ENCODE measurements at places on chromosomes 16 and 17.

DNA sequence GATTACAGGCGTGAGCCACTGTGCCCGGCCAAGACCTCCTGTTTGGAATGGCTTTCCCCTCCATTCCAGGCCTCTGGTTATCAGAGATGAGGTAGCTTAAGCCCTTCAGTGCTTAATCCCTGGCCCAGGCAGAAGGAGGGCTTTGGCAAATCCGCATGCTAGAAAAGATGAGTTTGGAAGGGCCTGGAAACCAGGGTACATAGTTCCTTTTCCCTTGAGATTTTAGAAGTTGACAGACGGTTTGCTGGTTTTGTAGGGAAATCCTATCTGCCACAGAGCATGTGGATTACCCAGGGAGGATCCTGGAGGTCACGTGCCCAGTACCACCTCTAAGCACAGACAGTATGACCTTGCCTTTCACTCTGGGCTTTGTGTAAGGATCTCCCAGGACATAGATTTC is 114.7 kb upstream of the CACNG3 start:
- no peak for DNase-seq

DNA sequence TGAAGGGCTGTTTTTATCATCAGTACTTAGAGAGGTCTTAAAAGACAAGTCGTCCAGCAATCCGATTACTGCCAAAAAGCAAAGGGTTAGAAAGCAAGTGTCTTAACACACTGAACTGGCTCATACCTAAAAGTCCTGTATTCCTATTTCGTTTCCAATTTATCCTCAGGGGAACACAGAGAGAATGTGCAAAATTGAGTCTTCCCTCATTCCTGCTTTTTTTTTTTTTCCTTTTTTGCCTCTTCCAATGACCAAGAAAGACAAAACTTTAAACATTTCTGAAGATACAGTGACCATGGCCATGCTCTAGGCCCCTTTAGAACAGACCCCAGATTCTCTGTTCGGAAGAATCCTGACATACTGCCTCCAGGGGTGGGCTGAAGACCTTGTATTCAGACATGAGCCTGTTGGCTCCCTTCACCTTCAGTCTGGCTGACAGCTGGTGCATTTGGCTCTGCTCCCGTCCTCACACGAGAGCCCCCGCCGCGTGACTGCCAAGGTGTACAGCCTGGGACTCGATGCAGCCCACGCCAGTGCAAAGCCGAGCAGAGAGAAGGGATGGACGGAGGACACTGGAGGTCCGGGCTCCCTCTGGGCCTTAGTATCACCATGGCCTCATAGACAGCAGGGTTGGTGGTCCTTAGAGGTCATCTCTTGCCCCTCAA is 47.0 kb downstream of the COTL1 start:
- no peak for DNase-seq

- DNase-seq, result no peak
Observed at GRCh38 chr16:75029854-75030253, 31.0 kb downstream of the ZNRF1 start.

- DNase-seq, result no peak
Observed at GRCh38 chr17:17118399-17118798, 76.1 kb downstream of the MPRIP start.

- DNase-seq, result no peak
Observed at GRCh38 chr17:46144246-46144645, 49.0 kb downstream of the KANSL1 start.

- DNase-seq, result no peak
Observed at GRCh38 chr16:88754912-88755744, 29.9 kb downstream of the PIEZO1 start.

- no peak for DNase-seq
Observed at GRCh38 chr16:27544671-27545070, 5.0 kb downstream of the GTF3C1 start.

- DNase-seq, result no peak
Observed at GRCh38 chr17:80937462-80938381, 53.9 kb upstream of the CHMP6 start.

GRCh38 chr17:28910534-28910933 is 7.7 kb upstream of the DHRS13 start:
- no peak for DNase-seq

- DNase-seq, result no peak
Observed at GRCh38 chr17:2125013-2125535, 70.2 kb downstream of the HIC1 start.

DNA sequence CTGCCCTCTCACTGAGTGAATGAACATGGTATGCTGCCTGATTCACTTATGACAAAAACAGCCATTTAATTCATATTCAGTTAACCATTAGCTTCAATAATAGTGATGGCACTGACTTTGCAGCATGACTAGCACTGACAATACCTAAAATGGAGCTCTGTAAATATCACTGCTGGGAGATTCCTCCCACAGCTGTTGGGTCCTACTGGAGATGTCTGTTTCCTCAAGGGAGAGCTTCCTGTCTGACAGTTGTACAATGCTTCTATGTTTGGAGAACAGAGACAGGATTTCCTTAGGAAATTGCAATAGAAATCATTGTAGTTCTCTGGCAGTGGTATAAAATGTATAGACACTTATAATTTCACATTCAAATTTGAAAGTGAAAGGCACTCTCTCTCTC is 695.9 kb upstream of the CDH8 start:
- DNase-seq, result no peak

GRCh38 chr16:69563605-69564580 is 1.9 kb upstream of the NFAT5 start:
- peak; percentile 27 for DNase-seq

DNA sequence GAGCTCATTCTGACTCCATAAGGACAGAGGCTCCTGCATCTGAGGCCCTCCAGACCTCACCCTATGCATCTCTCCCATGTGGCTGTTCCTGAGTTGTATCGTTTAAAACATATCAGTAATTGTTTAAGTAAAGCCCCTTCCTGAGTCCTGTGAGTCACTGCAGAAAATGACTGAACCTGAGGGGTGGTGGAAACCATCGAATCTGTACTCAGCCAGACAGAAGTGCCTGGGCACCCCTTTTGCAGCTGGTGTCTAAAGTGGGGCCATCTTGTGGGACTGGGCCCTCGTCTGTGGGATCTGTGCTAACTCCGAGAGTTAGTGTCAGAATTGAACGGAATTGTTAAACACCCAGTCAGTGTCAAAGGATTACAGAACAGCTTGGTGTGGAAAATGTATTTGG is 25.4 kb downstream of the CMTM3 start:
- no peak for DNase-seq

- DNase-seq, result no peak
Observed at GRCh38 chr17:45312477-45313420, 4.1 kb downstream of the MAP3K14 start.

DNA sequence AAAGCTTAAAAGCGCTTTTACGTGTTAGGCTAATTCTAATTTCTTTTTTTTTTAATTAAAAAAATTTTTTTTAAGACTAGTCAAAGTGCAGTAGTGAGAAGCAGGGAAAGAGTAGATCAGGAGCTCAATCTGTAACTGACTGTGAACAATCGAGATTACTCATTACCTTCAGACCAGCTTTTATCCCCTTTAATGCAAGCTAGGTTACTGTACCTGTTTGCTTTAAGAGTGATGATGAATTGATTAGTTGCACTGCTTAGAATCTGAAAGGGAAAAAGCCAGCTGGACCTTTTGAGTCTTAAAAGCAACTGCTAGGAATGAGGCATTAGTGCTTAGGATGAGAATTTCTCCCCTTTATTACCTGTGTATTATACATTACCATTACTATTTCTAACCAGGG is 19.0 kb downstream of the PSMD11 start:
- no peak for DNase-seq

DNA sequence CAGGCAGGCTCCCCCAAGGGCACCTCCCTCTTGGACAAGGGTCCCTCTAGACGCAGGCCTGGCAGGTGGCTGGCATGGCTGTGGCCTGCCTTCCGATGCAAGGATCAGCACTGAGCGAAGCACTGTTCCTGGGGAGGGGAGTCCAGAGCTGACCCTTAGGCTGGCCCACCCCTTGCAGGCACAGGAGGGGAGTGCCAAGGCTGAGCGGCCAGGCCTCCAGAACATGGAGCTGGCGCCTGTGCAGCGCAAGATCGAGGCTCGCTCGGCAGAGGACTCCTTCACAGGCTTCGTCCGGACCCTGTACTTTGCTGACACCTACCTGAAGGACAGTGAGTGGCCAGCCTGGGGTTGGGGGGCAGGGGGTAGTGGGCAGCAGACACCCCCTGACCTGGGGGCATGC is 16.8 kb upstream of the MYO15B start:
- DNase-seq, result no peak

DNA sequence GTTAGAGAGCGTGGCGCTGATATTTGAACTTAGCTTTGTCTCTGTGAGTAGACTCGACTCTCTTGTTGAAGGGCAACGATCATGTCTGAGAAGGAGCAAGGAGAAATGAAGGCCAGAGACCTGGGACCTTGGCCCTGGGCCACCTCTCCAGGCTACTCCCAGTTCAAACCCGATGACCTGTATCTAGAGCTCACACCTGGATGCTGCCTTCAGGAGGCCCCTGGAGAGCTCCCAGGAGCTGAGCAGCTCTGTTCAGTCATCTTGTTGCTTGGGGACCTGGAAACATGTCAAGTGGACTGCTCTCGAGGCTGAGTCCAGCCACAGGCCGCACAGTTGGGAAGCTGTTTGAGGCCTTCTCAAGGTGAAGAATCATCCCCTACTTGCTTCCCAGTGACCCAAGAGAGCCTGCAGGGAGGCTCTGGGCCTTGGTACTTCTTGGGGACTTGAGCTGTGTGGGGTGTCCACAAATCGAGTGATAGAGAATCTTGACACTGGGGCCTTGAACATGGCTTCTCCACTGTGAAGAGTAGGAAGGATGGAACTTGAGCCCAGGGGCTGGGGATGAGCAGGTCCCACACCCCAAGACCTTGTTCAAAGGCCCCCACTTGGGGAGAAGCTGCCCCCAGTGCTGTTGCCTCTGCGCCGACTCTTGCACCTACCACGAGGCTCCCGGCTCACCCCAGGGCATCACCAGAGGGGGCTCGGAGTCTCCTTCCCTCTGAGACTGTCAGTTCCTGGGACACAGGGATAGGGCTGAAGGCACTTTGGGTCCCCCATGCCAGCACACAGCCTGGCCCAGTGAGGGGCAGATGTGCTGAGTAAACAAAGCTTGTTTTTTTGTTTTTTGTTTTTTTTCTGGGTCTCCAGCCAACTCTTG is 112.1 kb downstream of the IRX5 start:
- DNase-seq, result no peak

GRCh38 chr17:73419881-73420280 is 108.1 kb upstream of the CDC42EP4 start:
- DNase-seq, result no peak

DNA sequence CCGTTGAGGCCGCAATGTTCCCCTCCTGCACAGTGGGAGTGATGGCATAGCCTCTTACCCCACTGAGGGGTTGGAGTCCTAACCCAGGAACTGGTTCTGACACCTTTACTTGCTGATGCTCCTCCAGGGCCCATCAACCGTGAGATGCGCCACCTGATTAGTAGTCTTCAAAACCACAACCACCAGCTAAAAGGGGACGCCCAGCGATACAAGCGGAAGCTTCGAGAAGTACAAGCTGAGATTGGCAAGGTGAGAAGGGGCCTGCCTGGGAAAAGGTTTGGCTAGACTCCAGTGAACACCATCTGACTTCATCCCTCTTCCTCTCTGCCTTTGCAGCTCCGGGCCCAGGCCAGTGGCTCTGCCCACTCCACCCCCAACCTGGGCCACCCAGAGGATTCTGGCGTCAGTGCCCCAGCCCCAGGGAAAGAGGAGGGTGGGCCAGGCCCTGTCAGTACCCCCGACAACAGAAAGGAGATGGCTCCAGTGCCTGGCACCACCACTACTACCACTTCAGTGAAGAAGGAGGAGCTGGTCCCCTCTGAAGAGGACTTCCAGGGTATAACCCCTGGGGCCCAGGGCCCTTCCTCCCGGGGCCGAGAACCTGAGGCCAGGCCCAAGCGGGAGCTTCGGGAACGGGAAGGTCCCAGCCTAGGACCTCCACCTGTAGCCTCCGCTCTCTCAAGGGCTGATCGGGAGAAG is 5.8 kb downstream of the RNF40 start:
- no peak for DNase-seq

GRCh38 chr16:63606778-63607177 is 1515.1 kb downstream of the CDH11 start:
- no peak for DNase-seq

GRCh38 chr17:63494300-63494928 is 17.6 kb downstream of the ACE start:
- DNase-seq, result no peak

GRCh38 chr17:80516171-80516932 is 28.3 kb upstream of the RPTOR start:
- no peak for DNase-seq

- DNase-seq, result no peak
Observed at GRCh38 chr17:81076141-81076679, 41.3 kb downstream of the BAIAP2 start.

DNA sequence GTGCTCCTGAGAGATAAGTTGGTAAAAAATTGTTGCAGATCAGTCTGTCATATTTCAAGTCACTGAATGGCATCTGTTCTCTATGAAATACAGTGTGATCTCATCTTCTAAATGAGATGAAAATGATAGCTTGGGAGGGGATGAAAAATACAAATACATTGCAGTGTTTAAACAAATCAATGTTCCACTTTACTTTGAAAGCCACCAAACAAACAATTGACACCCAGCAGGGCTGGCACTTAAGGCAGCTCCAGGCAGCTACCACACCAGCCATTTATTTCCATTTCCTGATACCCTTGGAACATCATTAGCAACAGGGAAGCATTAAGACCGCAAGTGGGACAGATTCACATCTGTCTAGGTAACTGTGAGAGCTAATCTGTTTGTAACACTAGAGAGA is 827.6 kb upstream of the KIF2B start:
- no peak for DNase-seq

DNA sequence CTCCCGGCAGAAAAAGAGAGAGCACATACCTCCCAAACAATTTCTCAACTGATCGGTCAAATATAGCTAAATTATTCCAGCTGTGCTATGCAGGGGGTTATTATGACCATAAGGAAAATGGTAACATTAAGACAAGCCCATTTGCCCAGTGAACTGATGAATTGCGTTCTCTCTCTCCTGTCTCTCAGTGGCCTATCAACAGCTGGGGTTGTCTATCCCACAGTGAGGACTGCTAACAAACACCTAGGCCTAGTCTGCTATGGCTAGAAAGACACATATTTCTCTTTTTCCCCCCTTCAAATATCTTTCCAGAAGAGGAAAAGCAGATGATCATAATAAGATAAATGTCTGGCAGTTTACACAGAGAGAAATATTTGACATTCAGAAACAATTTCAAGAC is 263.8 kb upstream of the ELAC2 start:
- DNase-seq, result no peak

GRCh38 chr16:14505846-14506245 is 124.2 kb downstream of the PARN start:
- no peak for DNase-seq

DNA sequence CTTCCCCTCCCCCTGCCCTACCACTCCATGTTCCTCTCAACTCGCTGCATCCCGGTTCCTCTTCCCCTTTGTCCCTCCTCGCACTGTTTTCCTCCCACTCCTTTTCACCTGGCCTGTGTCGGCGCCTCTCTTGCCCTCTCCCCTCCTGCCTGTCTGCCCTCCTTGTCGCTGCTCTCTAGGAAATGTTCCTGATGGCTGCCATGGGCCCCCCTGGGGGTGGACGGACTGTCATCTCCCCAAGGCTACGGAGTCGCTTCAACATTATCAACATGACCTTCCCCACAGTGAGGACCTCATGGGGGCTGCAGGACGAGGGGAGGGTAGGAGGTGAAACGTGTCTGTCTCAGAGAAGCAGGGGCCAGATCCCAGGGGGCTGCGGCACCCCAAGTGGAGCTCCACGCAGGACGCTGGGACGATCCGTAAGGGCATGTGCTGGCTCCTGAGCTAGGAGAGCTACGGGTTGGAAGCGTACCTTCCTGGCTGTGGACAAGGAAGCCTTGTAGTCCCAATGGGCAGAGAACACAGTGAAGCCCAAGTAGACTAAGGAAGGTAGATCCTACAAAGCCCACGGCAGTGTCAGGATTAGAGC is 39.8 kb upstream of the KDM6B start:
- no peak for DNase-seq

GRCh38 chr17:20944014-20944865 is 98.6 kb downstream of the USP22 start:
- DNase-seq, result no peak
